Fibroblast of mammary gland (primary cell): ENCODE measurements at places on chromosomes 12 and 14.

DNA sequence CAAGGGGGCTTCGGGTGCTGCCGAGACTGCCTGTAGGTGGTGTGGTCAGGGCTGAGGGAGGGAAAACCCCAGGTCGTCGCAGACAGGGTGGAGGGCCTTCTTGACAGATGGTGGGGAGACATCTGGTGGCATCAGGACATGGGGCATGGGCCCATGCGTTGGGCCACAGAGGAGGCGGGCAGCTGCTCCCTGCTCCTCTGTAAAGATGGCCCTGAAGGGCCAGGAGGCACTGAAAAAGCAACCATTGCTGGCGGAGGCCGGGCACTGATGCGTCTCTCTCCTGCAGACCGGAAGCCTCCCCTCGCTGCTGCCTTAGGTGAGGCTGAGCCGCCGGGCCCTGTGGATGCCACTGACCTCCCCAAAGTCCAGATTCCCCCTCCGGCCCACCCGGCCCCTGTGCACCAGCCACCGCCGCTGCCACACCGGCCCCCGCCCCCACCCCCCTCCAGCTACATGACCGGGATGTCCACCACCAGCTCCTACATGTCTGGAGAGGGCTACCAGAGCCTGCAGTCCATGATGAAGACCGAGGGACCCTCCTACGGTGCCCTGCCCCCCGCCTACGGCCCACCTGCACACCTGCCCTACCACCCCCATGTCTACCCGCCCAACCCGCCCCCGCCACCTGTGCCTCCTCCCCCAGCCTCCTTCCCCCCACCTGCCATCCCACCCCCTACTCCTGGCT is 28.8 kb downstream of the CCNK start:
- DNase-seq: no peak

- no peak for DNase-seq
Observed at GRCh38 chr14:77065851-77066577, 32.0 kb upstream of the CIPC start.

DNA sequence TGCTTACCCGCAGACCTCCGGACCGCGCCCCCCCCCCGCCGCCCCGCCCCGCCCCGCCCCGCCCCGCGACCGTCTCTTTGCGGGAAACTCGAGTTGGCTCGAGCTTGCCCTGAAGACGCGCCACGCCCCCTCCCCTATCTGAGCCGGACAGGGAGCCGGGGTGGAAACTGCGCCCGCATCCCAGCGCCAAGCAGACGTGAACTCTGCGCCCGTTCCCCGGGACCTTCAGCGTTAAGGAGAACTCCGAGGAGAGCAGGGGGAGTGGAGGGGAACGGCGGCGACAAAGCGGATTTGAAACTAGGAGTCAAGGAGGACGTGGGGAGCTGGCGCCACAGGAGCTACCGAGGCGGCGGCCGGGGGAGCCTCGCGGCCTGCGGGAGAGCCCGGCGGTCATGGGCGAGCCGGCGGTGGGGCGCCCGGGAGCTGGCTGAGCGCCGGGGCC is at the start of gene KCNK13:
TSS of gene KCNK13 (plus strand) at position 310 of the 442 bp plus-strand sequence. CDS start 212 bp downstream, outside the sequence.
- no peak for DNase-seq

DNA sequence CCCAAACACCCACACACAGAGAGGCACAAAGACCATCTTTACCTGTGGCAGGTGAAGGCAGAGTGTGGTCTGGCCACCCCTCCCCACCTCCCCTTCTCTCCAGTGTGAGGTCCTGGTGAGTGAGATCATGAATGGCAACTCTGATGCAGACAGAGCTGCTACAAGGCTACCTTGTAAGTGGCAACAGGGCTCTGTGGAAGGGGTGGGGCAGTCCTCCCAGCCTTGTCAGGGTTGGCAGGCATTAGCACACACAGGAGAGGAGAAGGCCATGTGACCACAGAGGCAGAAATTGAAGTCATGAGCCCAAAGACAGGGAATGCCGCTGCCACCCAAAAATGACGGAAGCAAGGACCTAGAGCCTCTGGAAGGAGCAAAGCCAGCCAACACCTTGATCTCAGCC is 30.7 kb downstream of the VWF start:
- DNase-seq: no peak

GRCh38 chr12:111749391-111749790 is 17.3 kb upstream of the ALDH2 start:
- DNase-seq: no peak

DNA sequence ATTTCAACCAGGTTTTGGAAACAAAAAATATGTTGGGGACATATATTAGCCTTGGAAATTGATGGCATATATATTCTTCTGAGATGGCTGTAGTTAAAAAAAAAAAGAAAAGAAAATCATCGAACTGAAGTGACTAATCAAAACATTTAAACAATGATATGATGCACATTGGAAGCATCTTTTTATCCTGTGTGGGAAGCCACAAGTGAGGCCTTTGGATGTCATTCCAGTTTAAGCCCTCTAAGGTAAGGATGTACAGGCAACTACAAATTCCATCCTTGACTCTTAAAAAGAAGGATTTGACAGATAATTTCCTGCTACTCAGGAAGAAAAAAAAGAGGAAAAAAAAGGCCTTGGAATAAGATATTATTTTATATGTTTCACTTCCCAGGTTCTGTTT is 9.6 kb upstream of the PTPRB start:
- DNase-seq: peak; percentile 62

DNA sequence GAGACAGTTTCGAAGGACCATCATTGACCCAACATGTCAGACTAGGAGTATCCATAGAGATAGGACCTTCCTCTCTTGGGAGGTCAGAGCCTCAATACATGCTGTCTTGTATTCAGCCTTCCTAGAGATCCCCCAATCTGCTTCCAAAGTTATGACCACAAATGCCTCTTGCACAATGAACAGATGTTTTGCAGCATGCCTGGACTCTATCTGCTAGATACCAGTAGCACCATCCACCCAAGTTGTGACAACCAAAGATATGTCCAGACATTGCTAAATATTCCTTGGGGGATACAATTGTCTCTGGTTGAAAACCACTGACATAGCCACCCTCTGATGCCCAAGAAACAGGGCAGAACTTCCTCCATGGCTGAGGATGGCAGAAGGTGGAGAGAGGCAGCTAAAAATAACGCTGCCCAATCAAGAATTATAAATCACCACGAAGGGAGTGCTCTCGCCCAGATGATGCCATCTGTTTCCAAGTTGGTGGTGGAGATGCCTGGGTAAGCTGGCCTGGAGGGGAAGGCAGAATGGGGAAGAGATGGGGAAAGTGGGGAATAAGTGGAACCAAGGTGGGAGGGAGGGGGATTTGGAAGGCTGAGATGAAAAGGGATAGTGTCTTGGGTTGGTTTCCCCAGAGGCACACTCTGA is 42.9 kb upstream of the NOS1 start:
- no peak for DNase-seq

DNA sequence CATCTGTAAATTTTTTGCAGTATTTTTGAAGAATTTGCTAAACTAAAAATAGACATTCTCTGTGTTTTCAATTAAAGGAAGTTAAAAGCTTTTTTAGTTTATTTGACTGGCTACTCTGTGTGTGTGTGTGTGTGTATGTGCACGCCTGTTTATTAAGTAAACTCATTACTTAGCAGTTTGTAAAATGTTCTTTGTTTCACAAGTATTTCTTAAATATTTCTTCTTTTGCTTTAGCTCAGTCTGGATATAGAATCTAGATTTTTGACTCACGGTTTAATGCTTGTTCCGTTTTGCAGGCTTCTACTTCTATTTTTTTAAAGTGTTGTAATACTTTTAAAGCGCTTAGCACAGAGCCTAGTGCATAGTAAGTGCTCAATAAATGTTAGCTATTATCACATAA is 46.5 kb upstream of the KCNMB4 start:
- DNase-seq: no peak

DNA sequence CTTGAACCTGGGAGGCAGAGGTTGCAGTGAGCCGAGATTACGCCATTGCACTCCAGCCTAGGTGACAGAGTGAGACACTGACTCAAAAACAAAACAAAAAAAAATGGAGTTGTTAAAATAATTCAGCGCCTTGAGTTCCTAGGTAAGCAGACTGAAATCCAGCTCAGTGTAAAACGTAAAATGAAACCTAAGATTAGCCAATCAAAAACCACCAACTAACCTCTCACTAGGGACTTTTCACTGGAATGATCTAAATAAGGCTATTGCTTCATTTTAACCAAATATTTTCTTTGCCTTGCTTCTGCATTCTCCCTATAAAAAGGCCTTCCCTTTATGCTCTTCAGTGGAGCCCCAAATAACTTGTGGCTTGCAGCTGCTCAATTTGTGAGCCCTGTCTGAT is 91.6 kb upstream of the HIF1A start:
- peak; percentile 59 for DNase-seq
